ENCODE measurements at places on chromosomes 7 and 10.
A peak's percentile ranks its signal among the peaks of the same experiment; 100 is the strongest.

GRCh38 chr10:91610919-91611318 lies 22.0 kb downstream of the PPP1R3C start:
- no peak for DNase-seq

DNA sequence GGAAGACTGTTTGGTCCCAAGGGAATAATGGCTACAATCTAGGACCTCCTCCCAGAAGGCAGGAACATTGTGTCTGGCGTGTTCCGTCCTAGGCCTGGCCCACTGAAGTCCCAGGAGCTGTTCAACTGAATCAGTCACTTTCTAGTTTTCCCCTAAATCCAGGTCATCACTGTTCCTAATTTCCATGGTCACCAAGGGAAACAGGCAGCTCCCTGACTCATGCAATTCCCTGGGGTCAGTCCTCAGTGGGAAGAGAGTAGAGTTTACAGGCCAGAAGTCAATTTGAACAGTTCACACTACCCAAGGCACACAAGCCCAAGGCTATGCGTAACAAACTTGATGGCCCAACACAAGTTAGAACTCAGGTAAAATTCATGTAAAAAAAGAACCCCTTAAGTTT lies 44.0 kb downstream of the CREB3L2 start:
- no peak for DNase-seq

DNA sequence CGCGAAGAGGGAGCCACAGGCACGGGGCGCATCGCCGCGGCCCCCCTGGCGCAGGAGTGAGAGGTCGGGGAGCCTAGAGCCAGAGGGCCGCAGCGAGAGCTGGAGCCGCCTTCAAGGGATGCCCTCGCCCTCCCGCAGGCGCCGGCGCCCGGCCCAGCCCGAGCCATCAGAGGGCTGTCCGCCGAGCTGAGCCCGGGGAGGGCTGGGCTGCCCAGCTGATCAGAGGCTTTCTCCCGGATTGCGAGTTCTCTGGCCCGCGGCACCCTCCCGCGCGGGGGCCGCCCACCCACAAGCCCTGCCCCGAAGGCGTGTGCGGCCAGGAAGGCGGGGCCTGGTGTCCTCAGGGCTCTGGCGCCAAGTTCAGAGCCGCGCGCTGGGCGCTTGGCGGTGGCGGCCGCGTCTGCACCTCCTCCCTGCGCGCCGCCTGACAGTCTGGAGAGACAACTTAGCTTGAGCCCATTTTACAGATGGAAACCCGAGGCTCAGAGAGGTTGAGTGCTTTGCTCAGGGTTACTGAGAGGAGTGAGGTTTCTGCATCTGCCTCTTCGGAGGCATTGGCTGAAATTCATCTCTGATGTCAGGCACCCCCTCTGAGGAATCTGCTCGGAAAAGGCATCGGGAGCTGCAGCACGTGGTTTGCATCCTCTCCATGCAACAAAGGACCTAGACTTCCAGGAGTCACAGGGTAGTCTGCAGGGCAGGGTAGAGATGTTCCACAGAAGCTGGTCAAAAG lies 3.8 kb upstream of the ANTXRL start:
- DNase-seq = peak; percentile 67

- DNase-seq = no peak
Measured at GRCh38 chr10:43852644-43853214, 204.0 kb upstream of the ZNF32 start.

GRCh38 chr7:22481726-22482125 lies 18.3 kb downstream of the STEAP1B start:
- DNase-seq = no peak

DNA sequence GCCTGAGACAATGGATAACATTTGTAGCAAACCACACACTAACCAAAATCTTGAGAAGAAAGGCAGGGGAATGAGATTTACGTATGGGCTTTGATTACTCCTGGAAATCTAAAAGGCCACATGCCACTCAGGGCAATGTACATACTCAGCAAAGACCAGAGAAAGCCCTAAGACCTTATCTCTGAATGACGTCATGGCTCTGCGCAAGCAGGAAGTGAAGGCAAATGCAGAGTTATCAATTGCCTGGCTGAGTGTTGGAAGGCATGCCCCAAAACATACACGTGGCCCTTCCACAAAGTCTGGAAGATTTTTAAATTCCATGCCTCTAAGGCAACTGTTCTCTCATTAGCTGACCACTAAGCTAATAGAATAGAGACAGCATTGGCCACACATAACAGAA lies 90.9 kb upstream of the NRBF2 start:
- DNase-seq = no peak

- no peak for DNase-seq
Measured at GRCh38 chr10:28930514-28931495, 253.5 kb downstream of the BAMBI start.

DNA sequence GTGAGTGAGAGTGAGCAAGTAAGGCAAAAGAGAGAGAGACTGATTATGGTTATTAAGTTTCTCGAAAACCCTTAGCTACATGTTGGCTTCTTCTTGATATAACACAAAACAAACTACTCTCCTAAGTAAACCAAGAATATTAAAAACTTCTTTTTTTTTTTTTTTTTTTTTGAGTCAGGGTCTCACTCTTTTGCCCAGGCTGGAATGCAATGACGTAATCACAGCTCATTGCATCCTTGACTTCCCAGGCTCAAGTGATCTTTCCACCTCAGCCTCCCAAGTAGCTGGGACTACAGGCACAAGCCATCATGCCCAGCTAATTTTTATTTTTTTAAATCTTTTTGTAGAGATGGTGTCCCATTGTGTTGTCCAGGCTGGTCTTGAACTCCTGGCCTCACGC lies 102.2 kb upstream of the IL6 start:
- DNase-seq = no peak

DNA sequence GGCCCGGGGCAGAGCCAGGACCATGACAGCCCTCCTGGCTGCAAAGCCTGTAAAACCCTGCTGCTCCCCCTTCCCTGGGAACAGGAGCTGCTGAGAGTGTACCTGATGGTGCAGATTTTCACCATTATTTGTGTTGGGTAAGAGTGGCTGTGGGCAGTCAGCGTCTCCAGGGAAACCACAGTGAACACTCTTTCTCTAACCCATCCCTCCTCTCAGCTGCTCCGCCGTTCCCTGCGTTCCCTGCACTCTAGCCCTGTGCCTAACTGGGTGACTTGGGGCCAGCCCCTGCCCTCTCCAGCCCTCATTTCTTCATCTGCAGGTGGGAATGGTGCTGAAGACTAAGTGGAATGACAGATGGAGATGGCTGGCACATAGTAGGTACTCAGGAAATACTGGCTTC lies 75.9 kb upstream of the PCBD1 start:
- no peak for DNase-seq

GRCh38 chr7:148385009-148385682 lies 205.4 kb upstream of the C7orf33 start:
- no peak for DNase-seq

DNA sequence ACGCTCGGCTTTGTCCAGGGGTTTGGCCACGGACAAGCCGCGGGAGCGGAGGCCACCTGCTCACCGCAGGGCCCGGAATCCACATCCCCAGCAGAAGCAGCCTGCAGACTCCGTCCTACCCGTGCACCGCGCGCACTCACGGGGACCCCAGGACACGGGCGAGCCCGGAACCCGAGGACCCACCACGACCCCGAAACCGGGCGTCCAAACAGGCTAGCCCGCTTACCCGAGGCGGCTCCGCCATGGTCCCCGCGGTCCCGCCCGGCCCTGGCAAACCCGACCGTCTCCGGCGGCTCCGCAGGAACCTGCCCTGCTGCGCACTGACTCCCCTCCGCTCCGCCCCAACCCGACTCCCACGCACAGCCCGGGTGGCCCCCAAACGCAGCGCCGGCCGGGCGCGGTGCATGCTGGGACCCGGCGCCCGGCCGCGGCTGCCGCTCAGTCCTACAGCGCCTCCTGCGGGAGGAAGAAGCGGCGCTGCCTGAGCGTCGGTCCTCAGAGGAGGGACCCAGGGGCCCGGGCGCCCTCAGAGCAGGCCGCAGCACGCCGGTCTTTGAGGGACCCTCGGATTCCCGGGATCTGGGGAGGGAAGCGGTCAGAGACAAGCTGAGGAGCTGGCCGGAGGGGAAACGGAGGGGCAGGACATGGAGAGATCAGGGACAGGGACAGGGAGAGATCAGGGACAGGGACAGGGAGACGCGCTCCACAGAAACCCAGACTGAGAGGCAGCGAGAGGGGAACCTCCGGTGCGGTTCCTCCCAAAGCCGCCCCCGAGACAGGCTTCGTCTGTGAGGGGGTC lies at the start of gene ZNF786:
Gene ZNF786 (minus strand): TSS at position 322 of the 799 bp plus-strand sequence. CDS start 78 bp downstream, at position 244.
- DNase-seq = peak; percentile 89

DNA sequence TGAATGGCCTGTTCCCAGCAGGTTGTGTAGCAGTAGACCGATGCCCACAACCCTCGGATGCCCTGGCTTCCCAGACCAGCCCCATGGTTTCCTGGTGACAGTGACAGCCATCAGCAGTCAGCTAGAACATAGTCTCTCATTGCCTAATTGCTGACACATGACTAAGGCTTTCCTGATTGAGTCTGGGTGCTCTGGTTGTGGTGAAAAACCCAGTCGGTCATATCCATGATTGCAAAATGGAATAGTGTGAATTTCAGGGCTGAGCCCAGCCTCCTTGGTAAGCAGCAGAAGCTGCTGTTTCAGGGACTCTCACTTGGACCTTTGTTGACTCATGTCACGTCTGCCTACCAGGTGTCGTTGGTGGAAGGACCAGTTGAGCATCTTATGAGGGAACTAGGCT lies 36.6 kb downstream of the POR start:
- DNase-seq = no peak

DNA sequence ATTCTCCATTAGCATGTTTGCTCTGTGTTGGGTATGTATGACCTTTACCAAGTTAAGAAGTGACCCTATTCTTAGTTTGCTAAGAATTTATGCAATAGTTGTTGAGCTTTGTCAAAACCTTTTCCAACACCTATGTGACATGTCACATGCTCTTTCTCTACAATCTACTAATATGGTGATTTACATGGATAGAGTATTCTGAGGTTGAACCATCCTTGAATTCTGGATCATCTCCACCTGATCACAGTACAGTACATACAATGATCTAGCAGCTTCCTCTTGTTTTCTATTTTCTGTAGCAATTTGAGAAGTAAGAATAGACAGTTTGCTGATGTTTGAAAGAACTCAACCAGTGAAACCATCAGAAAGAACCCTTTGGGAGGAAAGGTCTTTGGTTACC lies 101.2 kb upstream of the PDGFA start:
- no peak for DNase-seq

DNA sequence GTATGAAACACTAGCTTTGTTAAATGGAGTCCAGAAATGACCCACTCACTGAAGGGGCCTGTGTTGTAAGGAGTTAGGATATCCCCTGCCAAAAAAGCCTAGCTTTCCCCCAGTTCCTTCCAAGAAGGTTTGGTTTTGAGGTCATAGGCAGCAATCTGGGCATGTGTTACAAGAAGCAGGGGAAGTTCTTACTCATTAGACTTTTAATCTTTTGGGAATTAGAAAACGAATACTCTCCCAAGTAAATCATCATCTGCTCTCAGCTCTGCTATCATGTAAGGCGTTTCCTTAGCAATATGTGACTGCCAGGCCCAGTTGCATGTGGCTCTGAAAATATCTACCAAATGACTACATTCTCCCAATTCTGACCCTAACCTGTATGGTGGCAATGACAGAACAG lies 3.7 kb downstream of the NOD1 start:
- no peak for DNase-seq

- DNase-seq = no peak
Measured at GRCh38 chr7:2011266-2012043, 221.3 kb downstream of the MAD1L1 start.

DNA sequence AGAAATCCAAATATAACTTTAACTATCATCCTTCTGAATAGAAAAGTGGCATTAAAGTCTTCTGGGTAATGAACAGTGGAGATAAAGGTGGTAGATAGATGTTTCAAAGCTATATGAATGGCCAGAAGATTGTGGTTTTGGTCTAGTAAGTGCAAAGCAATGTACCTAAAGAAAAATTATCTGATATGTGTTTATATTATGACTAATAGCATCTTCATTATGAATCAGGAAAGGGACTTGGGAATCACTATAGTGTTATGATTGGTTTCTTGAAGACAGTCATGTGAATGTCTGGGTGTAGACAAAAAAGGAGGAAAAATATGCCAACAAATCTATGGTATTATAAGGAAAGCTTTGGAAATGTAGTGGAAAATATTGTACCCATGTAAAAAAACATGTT lies 3.0 kb downstream of the ZNF518A start:
- DNase-seq = no peak

DNA sequence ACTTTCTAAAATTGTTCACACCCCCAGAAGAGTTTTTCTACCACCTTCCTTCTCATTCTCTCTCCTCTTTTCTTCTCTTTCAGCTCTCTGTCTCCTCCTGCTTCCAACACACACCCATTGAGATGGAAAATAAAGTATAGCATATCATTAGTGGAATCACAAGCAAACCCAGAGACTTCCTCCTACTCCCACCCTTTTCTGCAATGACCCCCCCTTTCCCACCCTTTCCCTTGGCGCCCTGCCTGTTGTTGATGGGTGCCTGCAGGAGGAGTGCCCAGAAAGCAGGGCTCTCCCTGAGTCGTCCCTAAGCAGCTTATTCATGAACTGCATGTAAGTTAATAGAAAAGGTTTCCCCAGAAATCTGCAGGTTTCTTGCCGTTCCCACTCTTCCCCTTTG lies 300.0 kb downstream of the PLXNA4 start:
- no peak for DNase-seq

GRCh38 chr10:70132098-70133029 lies at the start of gene AIFM2:
Gene AIFM2 (minus strand): TSS chr10:70132825. CDS start chr10:70124084, 8,741 bp downstream.
- DNase-seq = no peak

- no peak for DNase-seq
Measured at GRCh38 chr7:105353752-105354328, 34.9 kb downstream of the SRPK2 start.

GRCh38 chr10:127600479-127600878 lies 51.4 kb downstream of the NPS start:
- no peak for DNase-seq

- no peak for DNase-seq
Measured at GRCh38 chr7:110762546-110763225, 328.2 kb upstream of the LRRN3 start.

DNA sequence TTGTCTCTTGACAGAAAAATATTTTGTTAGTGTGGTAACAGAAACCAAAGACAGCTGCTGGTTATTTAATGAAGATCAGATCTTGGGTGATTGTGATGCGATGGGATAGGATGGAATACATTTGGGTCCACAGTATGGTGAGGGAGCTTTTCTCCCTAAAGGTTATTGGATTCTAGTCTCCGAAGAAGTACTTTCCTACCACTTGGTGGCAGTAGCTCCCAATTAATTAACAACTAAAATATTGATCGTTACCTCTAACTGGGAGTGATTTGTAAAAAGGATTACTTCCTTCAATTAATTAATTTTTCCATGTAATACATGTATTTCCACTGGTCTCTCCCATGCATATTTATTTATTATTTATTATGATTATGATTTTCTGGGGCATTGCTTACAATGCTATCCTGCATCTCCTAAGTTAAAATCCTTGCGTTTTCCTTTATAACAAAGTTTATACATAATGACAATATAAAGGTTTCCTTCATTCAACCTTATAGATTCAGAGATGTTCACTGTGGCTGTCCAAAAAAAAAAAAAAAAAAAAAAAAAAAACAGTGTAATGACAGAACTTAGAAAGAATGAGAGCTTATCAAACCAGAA lies 25.6 kb downstream of the TMEM196 start:
- peak; percentile 2 for DNase-seq

- no peak for DNase-seq
Measured at GRCh38 chr10:33774857-33775256, 440.4 kb upstream of the NRP1 start.

- no peak for DNase-seq
Measured at GRCh38 chr10:14116021-14116420, 214.7 kb downstream of the FRMD4A start.

- no peak for DNase-seq
Measured at GRCh38 chr10:25562547-25562946, 371.5 kb upstream of the MYO3A start.

All from CD4-positive, alpha-beta memory T cell (primary cell).